ENCODE measurements at places on chromosomes 5 and 9.

- DNase-seq, result no peak
Observed at GRCh38 chr9:81690251-81690851, 1.0 kb upstream of the TLE1 start.

DNA sequence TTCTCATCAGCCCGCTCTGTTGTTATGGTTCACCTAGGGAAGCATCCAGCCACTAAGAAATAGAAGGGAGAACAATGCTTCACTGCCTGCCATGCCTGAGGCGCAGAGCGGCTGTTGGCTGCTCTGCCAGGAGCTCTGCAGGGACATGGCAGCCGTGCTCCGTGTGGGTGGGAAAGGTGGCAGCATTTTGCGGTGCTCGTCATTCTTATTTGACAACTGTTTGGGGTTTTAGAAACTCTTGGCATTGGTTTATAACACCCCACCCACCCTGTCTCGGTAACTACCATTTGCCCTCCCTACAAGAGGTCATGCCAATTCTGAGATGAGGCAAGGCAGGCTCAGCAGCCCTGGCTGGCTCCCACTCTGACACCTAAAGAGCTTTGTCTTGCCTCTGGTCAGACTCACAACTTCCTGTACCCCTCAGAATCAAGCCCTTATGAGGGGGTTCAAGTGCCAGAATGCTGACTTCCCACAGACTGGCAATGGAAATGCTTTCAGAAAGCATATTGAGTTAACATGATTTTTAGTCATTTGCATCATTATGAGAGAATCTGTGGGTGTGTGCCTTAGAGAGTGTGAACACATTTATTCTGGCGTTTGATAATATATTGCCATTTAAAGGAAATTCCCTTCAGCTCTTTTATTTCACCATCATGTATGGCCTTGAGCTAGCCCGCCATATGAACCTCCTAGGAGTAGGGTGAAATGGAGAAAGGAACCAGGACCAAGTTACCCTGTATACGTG, 288.0 kb upstream of the ANKRD55 start:
- no peak for DNase-seq

GRCh38 chr9:127574072-127574993, 37.7 kb upstream of the STXBP1 start:
- DNase-seq, result peak; percentile 27

- DNase-seq, result no peak
Observed at GRCh38 chr5:132766806-132767055, 10.3 kb downstream of the SEPTIN8 start.

GRCh38 chr9:116191576-116192415, 38.2 kb downstream of the PAPPA start:
- DNase-seq, result no peak

DNA sequence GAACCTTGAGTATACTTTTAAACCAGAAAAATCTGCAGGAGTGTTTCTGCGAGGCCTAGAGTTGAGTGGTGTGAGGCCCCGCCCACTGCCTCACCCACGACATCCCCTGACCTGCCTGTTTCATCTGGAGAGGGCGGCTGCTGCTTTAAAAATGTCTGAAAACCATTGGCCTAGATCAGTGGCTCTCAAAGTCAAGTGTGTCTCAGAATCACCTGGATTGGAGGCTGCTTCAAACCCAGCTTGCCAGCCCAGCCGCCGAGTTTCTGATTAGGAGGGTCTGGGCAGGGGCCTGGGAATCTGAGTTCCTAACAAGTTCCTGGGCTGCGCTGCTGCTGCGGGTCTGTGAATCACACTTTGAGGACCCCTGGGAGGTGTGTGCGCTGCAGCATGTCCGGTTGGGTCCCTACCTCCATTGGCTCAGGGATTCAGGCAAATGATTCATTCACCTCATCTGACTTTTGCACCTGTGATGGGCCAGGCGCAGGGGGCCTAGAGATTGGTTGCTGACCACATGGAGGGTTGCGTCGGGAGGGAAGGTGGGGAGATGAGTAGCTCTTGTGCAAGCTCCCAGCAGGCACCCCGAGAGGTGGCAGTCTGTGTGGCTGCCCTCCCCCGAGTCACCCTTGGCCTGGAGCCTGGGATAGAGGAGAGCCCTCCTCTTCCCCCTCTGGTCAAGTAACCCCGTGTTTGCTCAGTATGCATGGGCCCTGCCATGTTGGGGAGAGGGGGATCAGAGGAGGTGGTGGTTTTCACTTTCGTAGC, 27.6 kb upstream of the HMCN2 start:
- no peak for DNase-seq

Data from stimulated activated CD4-positive, alpha-beta T cell treated with anti-CD3 and anti-CD28 coated beads, Interleukin-12 subunit alpha, Interleukin-12 subunit beta, amount 100 ng/mL, for 48 hours (primary cell).